ENCODE measurements at places on chromosomes 2 and 18. TPM values are rescaled to one million over a fixed set of nuclear protein-coding genes. Genes with fewer than 3 reads are reported as not detected.

The ZNG1B gene
- 29.5 TPM for total RNA-seq

The LINC00305 gene
- total RNA-seq, result not detected

The UNC50 gene
- 44.8 TPM for total RNA-seq

The LTBP1 gene
- total RNA-seq, result 205 TPM

The B3GNT7 gene
- total RNA-seq, result 281 TPM

The ZNF532 gene
- 58.7 TPM for total RNA-seq

The SLC5A7 gene
- 0.20 TPM for total RNA-seq

The PIEZO2 gene
- total RNA-seq, result 1.5 TPM

The DCDC2C gene
- total RNA-seq, result 0.14 TPM

The ATAD2B gene
- total RNA-seq, result 16.3 TPM

The TMEM163 gene
- 36.1 TPM for total RNA-seq

The CRYGB gene
- total RNA-seq, result not detected

The FSHR gene
- total RNA-seq, result 0.20 TPM

The FIGLA gene
- total RNA-seq, result not detected

The MTCL1 gene
- 182 TPM for total RNA-seq

The C1QL2 gene
- total RNA-seq, result not detected

The DQX1 gene
- total RNA-seq, result 0.43 TPM

The NEU2 gene
- not detected for total RNA-seq

The COLEC12 gene
- 4.9 TPM for total RNA-seq

The UGT1A8 gene
- 26.4 TPM for total RNA-seq

The CPLX4 gene
- total RNA-seq, result not detected

The AFTPH gene
- total RNA-seq, result 62.4 TPM

The STK11IP gene
- 44.4 TPM for total RNA-seq

The BOK gene
- total RNA-seq, result 76.8 TPM

The TEX44 gene
- total RNA-seq, result not detected

The TSN gene
- 76.5 TPM for total RNA-seq

The PRKD3 gene
- total RNA-seq, result 23.9 TPM

The CTAGE1 gene
- total RNA-seq, result 0.06 TPM

The CD28 gene
- total RNA-seq, result 1.6 TPM

The TRIM54 gene
- total RNA-seq, result 0.26 TPM

The CYP1B1 gene
- total RNA-seq, result 25.4 TPM

The SCN3A gene
- total RNA-seq, result 0.43 TPM

The HOXD13 gene
- not detected for total RNA-seq

The GNAL gene
- total RNA-seq, result 3.9 TPM

The PLA2R1 gene
- total RNA-seq, result 45.0 TPM

The PCARE gene
- total RNA-seq, result not detected

The MARCHF4 gene
- 0.09 TPM for total RNA-seq

The GPR45 gene
- total RNA-seq, result not detected

The GAL3ST2 gene
- total RNA-seq, result 26.4 TPM

The ITGA6 gene
- total RNA-seq, result 71.4 TPM

The NOL4 gene
- total RNA-seq, result 1.1 TPM

The CDH7 gene
- not detected for total RNA-seq

The ALS2 gene
- total RNA-seq, result 23.8 TPM

The PFN4 gene
- 0.35 TPM for total RNA-seq

The ANKRD53 gene
- 2.9 TPM for total RNA-seq

The ASXL3 gene
- total RNA-seq, result 12.2 TPM

The CCDC138 gene
- 4.9 TPM for total RNA-seq

The BCL11A gene
- total RNA-seq, result 21.3 TPM

The CABYR gene
- 3.0 TPM for total RNA-seq

The GREB1L gene
- 0.40 TPM for total RNA-seq

The MARCO gene
- 1.1 TPM for total RNA-seq

The OXER1 gene
- 3.7 TPM for total RNA-seq
